ENCODE measurements at places on chromosomes 1 and 21.

DNA sequence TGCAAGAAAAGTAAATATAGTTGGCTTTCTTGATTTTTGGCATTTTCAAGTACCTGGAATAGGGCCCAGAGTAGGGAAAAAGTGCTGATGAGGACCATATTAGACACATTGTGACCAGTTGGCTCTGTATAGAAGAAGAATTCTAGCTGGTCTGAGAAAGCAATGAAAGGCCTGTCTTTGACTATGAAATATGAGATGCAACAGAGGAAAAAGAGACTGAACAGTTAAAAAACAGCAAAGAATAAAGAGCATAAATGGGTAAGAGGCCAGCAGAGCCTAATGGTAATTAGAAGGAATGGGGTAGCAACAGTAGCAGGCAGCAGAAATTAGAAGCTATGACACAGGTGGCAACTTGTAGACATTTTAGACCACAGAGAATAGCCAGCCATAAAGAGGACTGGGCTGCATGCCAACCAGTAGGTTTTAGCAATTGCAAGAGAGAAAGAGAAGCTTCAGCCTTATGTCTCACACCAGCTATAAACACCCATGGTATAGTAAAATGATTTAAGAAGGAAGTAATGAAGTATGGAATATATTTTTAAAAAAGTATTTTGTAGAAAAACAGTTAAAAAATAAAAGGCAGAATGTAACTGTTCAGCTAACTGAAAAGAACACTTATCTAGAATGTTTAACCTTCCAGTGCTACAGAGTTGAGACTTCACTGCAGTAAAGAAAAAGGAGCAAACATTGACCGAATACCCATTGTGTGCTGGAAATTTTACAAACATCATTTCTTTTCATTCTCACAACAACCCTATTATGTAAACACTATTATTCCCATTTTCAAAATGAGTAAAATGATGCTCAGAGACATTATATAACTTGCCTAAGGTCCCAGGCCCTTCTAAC, 114.1 kb downstream of the LHX4 start:
- no peak for DNase-seq

GRCh38 chr1:2168090-2168489, 26.5 kb downstream of the FAAP20 start:
- DNase-seq = no peak

DNA sequence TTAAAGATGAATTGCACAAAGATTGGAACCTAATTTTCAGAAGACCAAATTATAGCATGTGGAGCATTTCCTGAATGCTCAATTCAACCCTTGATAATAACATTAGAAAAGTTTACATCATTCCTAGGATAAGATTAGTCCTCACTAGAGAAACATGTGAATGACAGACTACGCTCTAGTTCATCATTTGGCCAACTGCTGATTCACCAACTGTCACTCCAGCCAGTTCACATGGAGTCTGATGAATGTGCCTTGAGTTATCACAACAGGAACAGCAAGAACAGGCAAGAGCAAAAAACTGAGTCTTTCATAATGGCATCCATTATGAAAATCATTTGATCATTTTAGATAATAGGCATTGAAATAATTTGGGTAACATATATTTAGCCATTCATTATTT, 415.9 kb downstream of the PTPRC start:
- no peak for DNase-seq

- no peak for DNase-seq
Measured at GRCh38 chr1:16607433-16607851, 5.9 kb downstream of the NBPF1 start.

- DNase-seq = no peak
Measured at GRCh38 chr1:51242546-51242945, 6.5 kb downstream of the RNF11 start.

DNA sequence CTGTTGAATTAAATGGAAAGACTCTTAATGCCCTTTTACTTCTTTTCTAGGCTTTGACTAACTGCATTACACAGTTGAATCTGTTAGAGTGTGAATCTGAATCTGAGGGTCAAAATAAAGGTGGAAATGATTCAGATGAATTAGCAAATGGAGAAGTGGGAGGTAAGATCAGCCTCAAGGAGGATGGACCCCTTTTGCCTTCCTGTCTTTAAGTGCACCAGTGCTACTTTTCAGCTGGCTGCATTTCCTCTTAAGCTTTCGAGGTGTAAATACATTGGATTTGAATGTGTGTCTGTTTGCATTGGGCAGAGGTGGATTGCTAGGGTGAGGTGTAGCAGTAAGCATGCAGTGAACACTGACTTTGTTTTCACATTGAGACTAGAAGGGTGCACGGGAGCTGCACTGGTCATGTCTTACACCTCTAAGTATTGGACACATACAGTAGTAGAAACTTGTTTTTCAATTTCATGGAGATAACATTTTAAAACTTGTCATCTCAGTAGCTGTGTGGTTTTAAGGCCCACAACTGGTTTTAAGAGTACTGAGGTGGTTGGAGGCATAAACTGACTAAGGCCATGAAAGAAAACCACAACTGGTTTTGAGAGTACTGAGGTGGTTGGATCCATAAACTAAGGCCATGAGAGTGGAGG, 35.4 kb downstream of the MIA3 start:
- no peak for DNase-seq

- no peak for DNase-seq
Measured at GRCh38 chr1:209106237-209106741, 477.2 kb upstream of the CAMK1G start.

GRCh38 chr21:44657635-44658540, at the start of gene KRTAP12-3:
Gene KRTAP12-3, plus strand, starts transcription at chr21:44657932. Its CDS starts 48 bp downstream, at chr21:44657980.
- no peak for DNase-seq
